Foreskin keratinocyte (primary cell): ENCODE measurements at places on chromosomes 3 and 15. TPM values are rescaled to one million over a fixed set of nuclear protein-coding genes. Genes with fewer than 3 reads are reported as not detected.

DNA sequence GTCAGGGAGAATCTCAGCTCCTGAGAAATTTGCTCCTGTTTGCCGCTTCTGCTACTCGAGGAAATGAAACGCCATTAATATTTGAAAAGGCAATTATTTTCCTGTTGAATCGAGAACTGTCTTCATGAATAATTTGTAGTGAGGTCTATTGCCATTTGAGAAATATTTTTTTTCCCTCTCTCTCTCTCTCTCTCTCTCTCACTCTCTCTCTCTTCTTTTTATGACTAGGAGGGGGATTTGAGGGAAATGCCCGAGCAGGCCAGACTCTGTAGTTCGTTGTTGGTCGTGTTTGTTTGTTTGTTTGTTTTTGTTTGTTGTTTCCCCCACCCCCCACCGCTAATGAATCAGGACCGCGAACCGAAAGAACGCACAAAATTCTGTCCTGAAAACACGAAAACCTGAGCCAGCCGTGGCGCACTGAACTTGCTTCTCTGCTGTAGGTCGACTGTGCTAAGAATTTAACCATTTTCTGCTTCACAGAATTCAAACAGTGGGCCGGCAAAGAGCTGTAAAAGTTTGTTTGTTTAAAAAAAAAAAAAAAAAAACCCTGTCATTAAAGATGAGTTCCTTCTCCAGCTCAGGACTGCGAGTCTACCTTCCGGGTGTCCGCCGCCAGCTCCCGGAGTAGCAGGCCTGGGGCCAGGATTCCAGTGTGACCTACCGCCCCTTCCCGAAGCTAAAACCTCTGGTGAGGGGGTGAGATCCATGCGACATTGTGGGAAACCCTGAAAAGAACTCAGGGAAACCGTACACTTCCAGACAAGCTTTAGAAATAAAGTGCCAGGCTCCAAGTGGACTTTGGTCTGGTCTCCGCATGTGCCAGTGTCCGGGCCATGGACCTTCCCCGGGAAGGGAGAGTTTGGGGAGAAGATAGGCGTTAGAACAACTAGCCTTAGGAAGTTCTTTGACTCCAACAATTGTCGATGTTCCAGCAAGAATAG lies 12.1 kb downstream of the ZIC4 start:
- no peak for DNase-seq

GRCh38 chr15:58441376-58442070 lies 9.7 kb downstream of the LIPC start:
- peak; percentile 88 for DNase-seq

GRCh38 chr15:29638781-29639180 lies 183.5 kb downstream of the TJP1 start:
- no peak for DNase-seq

DNA sequence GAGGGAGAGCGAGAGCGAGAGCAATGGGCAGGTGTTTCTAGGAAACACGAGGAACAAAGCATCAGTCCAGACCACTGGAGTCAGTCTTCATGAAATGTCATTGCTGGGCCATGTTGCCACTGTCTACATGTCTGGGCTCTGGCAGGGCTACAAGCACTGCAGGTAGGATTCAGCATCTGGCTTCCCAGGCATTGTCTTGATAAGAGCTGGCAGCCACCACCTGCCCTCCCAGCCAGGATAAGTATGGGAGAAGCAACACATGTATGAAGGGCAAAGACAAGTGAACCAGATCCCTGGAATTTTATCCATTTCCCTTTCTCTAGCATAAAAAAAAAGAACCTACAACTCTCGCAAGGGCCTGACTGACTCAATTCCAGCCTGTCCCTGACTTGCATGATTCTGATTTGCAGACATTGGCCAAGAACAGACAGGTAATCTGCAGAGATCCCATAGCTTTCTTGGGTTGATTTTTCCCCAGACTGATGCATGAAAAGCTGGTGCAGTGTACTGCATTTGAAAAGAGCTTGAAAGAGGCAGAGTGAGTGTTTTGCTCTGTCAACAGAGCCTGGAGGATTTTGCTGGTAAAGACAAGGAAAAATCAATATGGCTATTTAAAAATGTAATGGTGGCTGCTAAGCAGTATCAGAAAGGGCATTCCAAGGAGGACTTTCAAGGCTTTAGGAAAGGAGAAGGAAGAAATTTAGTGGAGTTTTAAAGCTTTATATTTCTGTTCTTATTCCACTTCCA lies 157.2 kb upstream of the MYRIP start:
- no peak for DNase-seq

DNA sequence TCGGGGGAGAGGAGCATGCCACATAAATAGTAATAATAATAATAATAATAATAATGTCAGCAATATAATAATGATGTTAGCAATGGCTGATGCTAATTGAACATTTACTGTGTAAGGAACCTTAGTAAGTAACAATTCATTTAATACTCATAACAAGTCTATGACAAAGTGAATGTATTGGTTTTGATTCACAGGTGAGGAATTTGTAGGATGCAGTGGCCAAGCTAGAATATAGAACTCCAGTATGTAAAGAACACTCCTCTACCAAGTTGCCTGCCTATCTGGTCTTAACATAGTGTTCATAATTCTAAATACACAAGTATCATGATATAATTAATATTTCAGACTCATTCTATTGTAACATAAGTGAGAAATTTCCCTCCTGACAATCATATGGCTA lies 1016.5 kb downstream of the ROBO1 start:
- peak; percentile 36 for DNase-seq

GRCh38 chr3:157493627-157494550 lies 9.3 kb downstream of the VEPH1 start:
- DNase-seq: peak; percentile 45

- no peak for DNase-seq
These were observed 4.8 kb downstream of the SLC27A2 start for GRCh38 chr15:50186752-50187151.

GRCh38 chr3:29976871-29977270 lies 629.5 kb upstream of the TGFBR2 start:
- DNase-seq: no peak

DNA sequence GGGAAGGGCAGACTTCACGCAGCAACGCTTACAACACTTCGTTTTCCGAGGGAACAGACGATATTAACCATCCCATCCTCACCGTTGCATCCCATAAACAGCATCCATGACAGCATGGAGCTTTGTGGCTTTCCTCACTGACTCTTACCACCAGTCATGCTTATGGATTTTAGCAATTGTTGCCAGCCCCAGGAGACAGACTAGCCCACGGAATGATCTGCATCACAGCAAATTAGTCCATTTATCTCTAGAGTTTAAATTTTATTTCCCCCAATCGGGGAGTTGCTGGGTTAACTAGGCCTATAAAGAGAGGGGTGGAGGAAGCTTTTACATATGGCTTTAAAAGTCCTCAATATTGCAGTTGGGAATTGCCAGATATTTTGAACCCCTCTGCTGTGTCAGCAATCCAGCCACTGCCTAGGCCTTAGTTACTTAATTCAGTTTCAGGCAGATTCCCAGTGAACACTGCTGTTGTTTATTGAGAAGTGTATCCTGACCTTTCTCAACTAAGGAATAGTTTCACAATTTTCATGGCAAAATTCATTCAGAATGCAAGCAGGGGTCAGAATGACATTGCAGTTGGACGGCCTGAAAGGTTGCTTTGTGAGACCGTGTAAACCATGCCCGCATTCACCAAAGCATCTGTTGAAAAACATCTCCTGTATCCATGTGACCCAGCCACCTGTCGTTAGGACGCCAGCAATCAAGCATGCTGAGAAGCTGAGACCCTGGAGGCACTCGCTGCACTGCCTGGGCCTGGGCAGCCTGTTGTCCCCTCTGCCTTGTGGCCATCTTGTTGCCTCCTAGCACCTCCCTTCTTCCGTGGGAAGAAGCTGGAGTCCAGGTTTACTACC lies 397.4 kb upstream of the TPM1 start:
- DNase-seq: no peak

DNA sequence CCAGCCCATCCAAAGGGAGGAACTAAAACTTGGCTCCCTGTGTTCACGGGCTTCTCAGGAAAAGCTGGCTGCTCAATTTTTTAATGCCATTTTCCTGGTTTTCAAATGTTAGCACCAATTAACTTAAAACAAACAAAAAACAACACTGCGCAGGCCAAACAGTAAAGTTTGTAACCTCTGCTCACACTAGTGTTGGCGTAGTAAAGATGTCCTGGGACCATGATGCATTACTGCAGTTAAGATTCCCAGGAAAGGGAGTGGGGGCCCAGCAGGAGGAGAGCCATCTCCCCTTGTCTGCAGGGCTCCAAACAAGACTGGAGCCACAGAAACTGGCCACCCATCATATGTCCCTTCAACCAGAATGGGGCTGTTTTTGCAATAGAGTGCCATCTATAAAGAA lies 74.0 kb downstream of the KY start:
- no peak for DNase-seq

DNA sequence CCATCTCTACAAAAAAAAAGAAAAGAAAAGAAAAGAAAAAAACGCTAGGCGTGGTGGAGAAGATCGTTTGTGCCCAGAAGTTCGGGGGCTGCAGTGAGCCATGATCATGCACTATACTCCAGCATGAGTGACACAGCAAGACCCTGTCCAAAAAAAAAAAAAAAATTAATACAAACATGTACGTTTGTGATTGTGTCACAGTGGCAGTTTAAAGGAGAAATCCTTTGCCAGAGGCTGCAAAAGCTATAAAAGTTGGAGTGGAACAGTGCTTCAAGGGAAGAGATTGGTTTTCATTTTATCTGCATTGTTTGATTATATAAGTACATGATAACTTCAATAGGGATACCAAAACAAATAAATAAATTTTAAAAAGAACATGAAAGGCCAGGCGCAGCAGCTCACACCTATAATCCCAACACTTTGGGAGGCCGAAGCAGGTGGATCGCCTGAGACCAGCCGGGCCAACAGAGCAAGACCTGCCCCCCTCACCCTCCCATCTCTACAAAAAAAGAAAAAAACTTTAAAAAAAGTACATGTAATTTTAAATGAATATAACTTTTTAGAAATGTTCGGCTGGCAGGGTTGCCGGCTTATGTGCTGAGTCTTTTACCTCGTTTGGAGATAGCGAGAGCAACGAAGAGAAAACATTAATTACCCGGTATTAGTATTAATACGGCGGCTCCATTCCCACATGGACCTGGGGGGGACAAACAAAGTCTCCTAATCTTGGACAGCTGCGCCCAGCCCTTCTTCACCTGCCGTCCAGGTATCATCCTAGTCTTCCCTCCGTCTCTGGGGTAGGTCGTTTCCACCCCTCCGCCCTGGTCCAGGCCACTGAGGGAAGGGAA lies 573 bp upstream of the DIS3L start:
- DNase-seq: no peak

GRCh38 chr15:101457696-101458095 lies 31.8 kb downstream of the PCSK6 start:
- DNase-seq: no peak

DNA sequence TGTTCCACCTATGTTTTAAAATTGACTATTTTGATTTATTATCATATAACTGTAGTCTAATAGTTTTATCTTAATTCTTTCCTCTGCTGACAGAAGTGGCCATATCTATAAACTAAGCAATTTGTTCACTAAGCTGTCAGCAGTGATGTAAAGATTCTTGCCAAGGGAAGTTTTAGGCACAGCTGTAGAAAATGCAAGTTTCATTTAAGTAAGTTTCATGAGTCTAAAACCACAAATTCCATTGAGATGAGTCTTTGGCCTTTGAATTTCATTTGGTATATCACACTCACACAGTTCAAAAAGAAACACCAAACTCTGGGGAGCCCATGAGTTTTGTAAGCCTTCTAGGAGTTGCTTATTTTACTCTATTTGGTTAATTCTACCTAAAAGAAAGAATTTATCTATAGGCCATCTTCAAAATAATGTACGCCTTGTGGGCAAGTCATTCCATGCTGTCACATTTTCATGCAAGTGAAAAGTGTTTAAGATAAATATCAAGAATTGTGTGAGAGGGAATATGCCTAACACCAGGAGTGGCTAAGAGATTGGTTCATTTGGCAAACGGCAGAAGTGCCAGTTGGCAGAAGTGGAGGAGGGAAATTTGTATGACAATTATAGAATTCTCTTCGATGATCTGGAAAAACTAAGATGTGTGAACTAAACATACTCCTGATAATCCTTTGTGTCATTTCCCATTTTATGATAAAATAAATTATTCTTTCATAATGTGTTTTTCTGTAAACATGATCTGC lies 292.9 kb downstream of the ZIC4 start:
- peak; percentile 40 for DNase-seq

DNA sequence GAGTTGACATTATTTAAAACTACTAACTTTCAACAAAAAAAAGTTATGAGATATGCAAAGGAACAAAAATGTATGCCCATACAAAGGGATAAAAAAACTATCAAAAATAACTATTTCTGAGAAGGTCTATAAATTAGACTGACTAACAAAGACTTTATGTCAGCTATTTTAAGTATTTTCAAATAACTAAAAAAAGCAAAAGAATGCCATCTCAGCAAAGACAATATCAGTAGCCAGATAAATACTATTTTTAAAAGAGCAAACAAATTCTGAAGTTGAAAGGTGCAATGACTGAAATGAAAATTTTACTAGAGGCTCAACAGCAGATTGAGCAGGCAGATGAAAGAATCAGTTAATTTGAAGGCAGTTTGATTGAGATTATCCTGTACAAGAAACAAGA lies 3.6 kb upstream of the STRIT1 start:
- no peak for DNase-seq

DNA sequence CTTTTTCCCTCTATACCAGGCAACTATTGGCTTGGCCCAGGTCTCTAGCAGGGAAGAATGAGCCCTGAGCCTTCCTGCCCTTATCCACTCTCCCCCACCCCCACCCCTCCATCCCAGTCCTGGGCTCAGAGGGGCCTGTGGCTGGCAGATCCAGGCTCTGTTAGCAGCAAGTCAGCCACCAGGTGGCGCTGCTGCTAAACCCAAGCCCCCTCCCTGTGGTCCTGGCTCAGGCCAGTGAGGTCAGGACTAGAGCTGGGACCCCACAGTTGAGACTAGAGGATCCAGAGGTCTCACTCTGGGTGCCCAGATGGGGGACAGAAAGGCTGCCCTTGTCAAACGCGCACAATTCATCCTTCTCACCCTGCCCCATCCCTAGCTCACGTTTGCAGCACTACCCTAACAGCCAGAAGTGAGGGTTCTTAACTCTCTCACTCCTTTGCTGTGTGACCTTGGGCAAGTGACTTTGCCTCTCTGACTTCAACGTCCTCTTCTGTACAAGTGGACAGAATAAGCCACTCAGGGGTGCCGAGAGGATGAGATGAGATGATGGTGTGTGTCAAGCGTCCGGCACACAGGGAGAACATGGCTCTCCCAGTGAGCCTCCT lies 46.8 kb upstream of the SLC6A1 start:
- peak; percentile 28 for DNase-seq

The KNL1 gene
- 30.0 and 32.8 TPM in 2 replicates for total RNA-seq

The LTF gene
- not detected in 2 replicates for total RNA-seq

The ROBO2 gene
- total RNA-seq: 0.75 and 0.88 TPM in 2 replicates

The CP gene
- not detected in 2 replicates for total RNA-seq

The SLC7A14 gene
- 0.04 TPM in 1 of 2 replicates, not detected in the other for total RNA-seq

The FBXO40 gene
- not detected in 2 replicates for total RNA-seq
